ENCODE measurements at places on chromosomes 3 and 15. TPM values are rescaled to one million over a fixed set of nuclear protein-coding genes. Genes with fewer than 3 reads are reported as not detected.

DNA sequence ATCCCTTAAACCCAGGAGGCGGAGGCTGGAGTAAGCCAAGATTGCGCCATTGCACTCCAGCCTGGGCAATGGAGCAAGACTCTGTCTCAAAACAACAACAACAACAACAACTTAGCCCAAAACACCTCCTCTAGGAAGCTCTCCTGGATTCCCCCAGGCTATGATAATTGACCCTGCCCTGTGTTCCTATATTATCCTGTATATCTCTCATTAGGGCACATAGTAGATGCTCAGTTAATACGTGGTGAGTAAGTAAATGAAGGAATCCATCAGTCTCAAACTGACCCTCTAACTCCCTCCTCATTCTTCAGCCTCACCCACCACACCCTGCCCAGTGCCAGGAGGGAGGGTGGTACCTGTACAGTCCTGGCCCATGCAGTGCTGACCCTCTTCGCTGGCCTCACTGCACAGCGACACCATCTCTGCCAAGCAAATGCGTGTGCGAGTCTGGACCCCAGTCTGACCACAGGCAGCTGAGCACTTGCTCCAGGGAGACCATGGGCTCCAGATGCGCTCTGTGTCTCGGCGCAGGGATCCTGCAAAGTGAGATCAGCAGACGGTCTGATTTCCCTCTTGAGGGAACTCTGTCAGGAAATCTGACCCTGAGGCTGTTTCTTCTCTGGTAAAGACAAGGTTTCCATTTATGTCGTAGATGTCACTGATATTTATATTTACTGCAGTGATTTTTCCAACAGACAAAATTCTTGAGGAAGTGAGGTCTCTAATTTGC is 6.2 kb downstream of the CILP start:
- DNase-seq, result no peak

DNA sequence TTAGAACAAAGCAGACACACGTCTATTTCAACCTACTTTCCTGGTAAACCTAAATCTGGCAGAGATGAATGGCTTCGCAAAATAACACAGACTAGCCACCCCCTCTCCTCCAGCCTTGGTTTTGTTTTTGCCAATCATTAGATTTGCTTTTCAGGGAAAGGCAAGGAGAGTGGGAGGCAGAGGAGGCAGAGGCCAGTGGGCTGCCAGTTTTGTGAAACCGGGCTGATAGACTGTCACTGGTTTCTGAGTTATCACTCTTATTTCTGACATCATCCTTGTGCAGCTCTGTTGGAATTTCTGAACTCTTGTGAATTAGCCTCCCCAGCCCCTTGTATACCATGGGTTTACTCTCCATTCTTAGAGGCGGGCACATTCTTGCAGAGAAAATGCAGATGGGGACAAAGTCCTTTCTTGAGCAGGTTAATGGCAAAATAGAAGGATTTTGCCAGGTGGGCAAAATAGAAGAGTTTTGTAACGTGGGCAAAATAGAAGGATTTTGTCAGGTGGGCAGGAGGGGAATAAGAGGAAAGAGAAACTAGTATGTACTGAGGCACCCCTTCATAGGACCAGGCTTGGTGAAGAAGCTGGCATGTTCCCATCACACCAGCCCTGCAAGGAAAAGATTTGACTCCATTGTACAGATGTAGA is 3.2 kb upstream of the FEM1B start:
- no peak for DNase-seq

DNA sequence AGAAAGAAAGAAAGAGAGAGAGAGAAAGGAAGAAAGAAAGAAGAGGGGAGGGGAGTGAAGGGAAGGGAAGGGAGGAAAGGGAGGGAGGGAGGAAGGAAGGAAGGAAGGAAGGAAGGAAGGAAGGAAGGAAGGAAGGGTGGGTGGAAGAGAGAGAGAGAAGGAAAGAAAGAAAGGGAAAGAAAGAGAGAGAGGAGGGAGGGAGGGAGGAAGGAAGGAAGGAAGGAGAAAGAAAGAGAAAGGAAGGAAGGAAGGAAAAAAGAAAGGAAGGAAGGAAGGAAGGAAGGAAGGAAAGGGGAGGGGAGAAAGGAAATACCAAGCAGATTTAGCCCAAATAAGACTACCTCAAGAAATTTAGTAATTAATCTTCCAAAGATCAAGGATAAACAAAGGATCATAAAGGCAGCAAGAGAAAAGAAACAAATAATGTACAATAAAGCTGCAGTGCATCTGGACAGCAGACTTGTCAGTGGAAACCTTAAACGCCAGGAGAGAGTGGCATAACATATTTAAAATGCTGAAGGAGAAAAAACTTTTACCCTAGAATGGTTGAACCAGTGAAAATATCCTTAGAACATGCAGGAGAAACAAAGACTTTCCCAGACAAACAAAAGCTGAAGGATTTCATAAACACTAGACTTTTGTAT is 427.6 kb downstream of the TBL1XR1 start:
- DNase-seq, result no peak

- DNase-seq, result peak; percentile 97
Measured at GRCh38 chr3:13011573-13012220, 61.5 kb downstream of the IQSEC1 start.

The NTRK3 gene
- 3.3 TPM for total RNA-seq

The EPB42 gene
- 0.28 TPM for total RNA-seq

The LRRC49 gene
- 3.0 TPM for total RNA-seq

The ITIH3 gene
- total RNA-seq, result 17.6 TPM

DNA sequence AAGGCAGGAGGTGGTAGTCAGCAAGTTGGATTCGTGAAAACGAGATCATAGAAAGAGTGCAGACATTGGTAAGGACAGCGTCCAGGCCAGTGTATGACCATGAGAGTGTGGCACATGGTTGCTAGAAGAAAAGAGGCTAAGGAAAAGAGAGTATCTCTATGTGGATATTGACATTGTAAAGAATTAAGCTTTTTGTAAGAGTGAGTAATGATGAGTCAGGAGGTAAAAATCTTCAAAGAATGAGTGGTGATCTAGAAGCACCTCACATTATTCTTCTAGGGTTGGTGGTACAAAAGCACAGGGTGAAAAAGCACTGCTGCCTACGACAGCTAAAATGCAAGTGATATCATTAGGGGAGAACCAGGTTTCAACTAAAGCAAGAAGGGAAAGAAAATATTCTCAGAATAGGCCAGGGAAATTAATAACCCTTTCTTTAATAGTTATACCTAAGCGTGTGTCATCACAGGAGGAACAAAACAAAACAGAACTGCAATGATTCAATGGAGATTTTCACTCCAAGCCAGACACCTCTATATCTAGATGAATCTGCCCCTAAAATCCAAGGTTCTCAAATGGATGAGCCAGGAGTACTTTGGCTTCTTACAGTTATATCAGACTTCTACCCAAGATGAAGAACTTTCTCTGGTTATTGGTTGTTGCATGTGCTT is 884.7 kb downstream of the NAALADL2 start:
- DNase-seq, result no peak

DNA sequence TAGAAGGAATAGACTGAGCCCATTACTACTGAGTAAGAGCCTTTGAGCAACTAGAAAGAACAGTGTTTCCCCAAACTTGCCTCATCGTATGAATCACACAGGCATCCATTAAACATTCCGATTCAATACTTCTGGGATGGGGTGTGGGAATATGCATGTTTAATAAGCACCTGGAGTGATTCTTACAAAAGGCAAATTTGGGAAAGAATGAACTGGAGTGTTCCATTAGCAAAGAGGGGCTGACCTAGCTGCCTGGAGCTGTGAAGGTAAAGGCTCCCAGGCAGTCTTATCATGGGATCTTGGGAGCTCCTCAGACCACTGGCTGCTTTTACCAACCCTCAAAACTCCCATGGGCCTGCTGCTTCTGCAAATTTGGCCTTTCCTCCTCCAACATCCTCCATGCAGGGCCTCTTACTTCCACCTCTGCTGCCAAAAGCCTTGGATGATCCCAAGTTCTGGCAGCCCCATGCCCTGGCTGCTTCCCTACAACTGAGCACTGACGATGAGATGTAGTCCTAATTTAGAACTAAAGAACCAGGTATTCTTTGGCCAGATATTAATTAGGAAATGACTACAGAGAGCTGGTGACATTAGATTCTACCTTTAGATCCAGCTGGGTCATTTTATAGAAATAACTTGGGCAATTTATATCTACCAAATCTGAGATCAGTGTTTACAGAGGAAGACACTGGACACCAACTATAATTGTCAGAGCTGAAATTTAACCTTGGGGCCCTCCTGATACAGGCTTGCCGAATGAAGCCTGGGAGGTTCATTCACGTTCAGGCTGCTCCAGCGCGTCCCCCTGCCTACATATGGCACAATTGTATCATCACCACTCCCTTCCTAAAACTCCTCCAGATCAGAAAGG is 11.2 kb upstream of the HOMER2 start:
- no peak for DNase-seq

GRCh38 chr3:157033001-157033400 is 126.9 kb downstream of the CCNL1 start:
- no peak for DNase-seq

GRCh38 chr3:48856469-48856868 is 8.8 kb upstream of the PRKAR2A start:
- peak; percentile 19 for DNase-seq

DNA sequence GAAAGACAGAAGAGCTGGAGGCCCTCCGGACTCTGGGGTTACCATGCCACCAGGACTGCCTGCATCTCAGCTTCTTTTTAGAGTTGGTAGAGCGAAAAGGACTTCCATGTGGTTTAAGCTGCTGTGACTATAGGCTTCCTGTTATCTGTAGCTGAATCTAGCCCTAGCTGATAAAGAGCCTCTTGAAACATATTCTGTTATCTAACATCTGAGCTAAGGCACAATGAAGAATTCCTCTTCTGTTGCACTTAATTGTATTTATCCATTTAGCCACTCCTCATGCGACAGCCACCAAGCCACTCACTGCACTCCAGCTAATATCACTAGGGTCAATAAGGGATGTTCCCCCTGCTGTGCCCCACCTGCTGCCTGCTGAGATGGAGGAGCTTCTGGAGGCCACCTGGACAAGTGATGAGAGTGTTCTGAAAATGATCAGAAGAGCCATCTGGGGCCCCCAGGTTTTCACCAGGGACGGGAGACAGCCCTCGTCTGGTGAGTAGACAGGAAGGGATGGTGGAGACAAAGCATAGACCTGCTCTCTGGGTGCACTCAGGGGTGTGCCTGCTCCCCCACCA is 94.6 kb upstream of the PLXNA1 start:
- no peak for DNase-seq

DNA sequence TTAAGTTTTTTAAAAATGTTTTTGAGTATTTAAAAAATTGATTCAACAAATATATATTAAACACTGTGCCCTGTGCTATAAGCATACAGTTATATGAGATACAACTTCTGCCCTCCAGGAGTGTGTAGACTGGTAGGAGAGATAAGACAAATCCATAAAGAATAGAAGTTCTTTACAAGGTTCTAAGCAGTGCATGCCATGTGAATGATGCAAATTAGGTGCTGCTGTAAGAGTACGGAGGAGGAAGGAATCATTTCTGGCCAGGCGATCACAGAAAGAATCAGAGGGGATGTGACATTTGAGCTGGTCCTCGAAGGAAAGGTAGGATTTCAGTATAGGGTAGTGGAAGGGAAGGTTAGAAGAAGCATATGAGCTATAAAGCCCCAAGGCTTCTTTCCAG is 14.0 kb downstream of the MAPKBP1 start:
- DNase-seq, result no peak

DNA sequence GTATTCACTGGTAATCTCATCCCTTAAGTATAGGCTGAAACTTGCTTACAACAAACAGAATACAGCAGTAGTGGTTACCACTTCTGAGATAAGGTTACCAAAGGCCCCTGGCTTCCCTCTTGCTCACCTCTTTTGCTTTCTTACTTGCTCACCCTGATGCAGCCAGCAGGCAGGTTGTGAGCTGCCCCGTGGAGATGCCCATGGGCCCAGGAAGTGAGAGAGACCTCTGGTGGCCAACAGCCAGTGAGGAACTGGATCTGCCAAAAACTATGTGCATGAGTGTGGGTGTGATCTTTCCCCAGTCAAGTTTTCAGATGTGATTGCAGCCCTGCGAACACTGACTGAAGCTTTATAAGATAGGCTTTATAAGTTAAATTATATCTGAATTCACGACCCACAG is 48.7 kb downstream of the NMNAT3 start:
- DNase-seq, result no peak

- DNase-seq, result no peak
Measured at GRCh38 chr15:92417716-92418115, 24.0 kb downstream of the ST8SIA2 start.

DNA sequence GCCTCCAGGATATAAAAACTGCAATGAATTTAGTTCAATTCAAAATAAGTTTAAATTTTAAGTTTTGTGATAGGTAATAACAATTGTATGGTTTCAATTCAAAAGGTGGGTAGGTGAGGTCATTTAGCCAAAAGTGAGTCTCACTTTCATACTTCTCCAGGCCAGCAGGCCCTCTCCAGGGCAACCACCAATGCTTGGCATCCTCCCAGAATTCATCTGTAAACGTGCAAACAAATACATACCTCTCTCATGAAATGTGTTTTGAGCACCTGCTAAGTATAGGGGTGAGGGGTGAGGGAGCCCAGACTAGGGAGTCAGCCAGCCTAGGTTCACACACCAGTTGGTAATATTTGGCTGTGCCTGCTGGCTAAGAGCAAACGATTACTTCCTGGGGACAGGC is 22.0 kb upstream of the RBSN start:
- DNase-seq, result no peak

The BOC gene
- total RNA-seq, result 20.9 TPM

DNA sequence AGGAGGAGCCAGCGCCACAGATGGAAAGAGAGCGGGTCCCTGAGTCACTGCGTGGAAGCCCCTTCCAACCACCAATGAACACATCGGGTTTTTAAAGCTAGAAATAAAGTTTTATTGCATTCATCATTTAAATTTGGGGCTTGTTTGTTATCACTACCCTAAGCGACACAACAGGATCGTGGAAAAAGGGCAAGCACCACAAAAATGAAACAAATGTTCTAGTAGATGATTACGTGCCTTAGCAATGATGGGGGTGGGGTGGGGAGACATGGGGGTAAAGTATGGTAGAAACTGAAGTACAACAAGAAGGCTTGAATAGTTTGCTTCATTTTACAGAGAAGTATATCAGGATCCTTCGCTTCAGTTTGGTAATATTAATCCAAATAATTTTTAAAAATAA is 221.6 kb upstream of the ATP10A start:
- no peak for DNase-seq

The MAP1A gene
- 3.4 TPM for total RNA-seq

GRCh38 chr3:14151471-14152083 is 26.7 kb downstream of the TMEM43 start:
- DNase-seq, result no peak

DNA sequence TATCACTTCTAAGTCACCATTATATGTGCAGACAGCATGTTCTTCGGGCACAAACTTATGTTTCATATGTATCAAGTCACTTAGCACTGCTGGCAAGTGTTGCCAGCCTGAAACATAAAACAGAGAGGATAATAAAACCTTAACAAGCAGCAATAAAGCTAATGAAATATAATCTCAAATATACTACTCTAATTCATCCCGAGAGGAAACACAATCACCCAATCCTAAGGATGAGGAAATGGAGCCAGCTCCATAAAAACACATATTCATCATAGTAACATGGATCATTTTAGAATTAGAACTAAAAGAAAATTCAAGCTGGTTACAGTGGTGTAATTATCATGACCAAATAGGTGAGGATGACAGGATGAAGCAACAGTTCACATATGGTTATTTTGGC is 1072.7 kb downstream of the EPHA3 start:
- no peak for DNase-seq

All from spleen (tissue), 13 donors.